Endothelial cell of umbilical vein (primary cell): ENCODE measurements at places on chromosomes 5 and 9. TPM values are rescaled to one million over a fixed set of nuclear protein-coding genes. Genes with fewer than 3 reads are reported as not detected.

The ZBTB34 gene
- 9.3 and 9.6 TPM in 2 replicates for total RNA-seq

GRCh38 chr5:137415231-137415681 lies 83.9 kb downstream of the SPOCK1 start:
- peak; percentile 11 for DNase-seq

DNA sequence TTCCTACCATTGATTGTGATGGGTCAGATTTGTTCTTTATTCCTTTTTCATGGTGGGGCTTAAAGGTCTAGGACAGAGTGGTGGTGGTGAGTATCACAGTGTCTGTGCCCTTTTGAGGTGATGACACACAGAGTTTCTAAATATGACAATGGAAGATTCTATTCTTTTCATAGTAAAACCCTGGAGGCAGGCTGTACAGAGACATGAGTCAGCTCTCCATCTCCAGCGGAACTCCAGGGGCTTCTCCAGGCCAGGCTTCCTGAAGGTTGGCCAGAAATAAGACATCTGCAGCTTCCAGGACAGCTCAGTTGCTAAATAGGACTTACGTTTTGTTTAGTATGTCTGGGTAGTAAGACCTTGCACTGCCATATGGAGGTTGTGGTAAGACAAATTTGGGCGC lies 229.5 kb downstream of the CD180 start:
- no peak for DNase-seq

The PALM2AKAP2 gene
- not detected in 2 replicates for total RNA-seq

DNA sequence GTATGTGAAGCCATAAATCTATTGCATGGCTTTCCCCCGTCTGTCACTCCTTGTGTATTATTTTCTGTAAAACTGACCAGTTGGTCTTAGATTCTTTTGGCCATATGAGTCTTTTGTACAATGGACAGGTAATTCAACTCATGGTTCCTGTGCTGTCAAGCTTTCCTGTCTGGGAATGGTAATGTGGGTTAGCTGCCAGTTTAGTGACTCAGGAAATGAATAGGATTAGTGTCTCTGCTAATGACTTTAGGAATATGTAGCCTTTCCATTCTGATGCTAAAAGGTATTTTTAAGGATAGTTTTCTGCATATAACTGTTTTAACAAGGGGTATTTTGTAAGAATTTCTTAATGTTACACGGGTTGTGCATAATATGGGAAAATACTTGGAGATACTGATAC lies 182.7 kb downstream of the PBX3 start:
- no peak for DNase-seq

- no peak for DNase-seq
These were observed 130.9 kb downstream of the CEMIP2 start for GRCh38 chr9:71637375-71637774.
